Stimulated activated CD4-positive, alpha-beta T cell treated with anti-CD3 and anti-CD28 coated beads, TNF-alpha, amount 100 ng/mL, for 48 hours (primary cell): ENCODE measurements at places on chromosomes 2 and 18.

GRCh38 chr2:17879137-17879912 lies 858 bp downstream of the KCNS3 start:
- no peak for DNase-seq

- DNase-seq, result no peak
Measured at GRCh38 chr18:74108460-74108859, 39.2 kb downstream of the FBXO15 start.

- DNase-seq, result no peak
Measured at GRCh38 chr2:127618551-127619202, 27.3 kb upstream of the GPR17 start.

- DNase-seq, result no peak
Measured at GRCh38 chr2:38751596-38752410, 642 bp upstream of the SRSF7 start.

DNA sequence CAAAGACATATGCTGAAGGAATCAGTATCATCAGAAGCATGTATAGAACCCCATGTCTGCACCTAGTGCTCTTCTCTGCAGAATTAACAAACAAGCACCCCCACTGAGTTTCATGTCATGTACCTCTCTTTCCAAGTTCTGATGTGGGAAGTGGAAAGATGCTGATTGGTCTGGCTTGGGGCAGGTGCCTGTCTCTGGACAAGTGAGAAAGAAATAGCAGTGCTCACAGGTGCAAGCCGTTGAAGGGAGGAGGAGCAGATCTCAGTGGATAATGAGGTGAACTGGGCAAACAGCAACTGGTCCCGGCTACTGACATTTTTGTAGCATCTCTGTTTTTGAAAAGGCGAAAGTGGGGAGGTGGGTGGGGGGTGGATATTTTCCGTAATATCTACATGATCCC lies 17.5 kb upstream of the ACVR1 start:
- DNase-seq, result no peak

DNA sequence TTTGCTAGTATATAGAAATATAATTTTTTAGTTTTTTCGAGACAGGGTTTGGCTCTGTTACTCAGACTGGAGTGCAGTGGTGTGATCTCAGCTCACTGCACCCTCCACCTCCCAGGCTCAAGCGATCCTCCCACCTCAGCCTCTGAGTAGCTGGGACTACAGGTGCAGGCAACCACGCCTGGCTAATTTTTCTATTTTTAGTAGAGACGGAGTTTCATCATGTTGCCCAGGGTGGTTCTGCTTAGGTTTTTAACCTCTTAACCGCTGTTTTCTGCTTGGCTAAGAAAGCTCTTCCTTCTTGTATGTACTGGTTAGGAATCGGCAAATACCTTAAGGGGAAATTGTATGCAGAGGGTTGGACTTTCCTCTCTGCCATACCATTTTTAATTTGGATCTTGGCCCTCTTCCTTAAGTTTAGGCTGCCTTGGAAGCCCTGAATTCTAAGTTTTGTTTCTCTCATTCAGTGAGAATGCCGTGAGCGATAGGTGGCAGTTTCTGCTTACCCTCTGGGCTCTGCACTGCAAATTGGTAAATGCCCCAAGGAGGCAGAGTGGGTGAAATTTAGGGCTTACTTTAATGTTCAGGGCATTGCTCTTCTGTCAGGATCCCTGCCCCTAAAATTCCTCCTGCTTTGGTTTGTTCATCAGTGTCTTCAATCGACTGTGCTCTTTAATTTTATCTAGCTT lies 32.3 kb downstream of the EML6 start:
- DNase-seq, result no peak

GRCh38 chr18:33781429-33781828 lies 203.4 kb downstream of the ASXL3 start:
- DNase-seq, result no peak

DNA sequence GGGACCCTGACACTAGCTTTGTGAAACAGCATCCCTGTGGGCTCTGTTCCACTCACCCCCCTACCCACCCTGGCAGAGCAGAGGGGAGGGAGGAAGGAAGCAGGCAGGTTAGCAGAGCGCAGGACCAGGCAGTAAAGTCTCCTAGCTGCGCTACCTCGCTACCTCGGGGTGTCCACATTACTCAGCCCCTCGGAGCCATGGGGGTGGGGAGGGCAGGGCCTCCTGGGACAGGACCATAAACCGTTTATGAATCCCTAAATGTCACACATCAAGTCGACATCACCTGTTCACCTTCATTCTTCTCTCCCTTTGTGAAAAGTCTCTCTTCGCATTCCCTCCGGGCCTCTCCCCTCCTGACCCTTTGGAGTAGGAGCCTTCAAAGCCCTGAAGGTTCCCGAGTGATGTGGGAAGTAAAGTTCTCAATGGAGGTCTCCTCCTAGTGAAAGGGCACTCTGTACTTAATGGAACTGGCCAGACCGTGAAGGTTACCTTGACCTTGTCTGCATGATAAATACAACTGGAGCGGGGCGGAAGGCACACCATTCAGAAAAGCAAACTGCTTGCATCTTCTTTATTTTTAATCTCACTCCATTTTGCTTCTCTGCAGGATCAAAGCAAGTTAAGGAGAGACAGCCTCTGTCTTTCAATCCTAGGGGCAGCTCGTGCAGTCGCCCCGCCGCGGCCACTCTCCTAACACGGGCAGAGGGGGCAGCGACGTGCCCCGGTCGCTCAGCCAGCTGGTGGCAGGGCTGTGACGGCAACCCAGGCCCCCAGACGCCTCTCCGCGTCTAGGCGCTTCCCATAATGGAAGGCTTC lies 23.7 kb upstream of the SMAD7 start:
- no peak for DNase-seq

- DNase-seq, result no peak
Measured at GRCh38 chr2:158599609-158600008, 142.9 kb downstream of the PKP4 start.

DNA sequence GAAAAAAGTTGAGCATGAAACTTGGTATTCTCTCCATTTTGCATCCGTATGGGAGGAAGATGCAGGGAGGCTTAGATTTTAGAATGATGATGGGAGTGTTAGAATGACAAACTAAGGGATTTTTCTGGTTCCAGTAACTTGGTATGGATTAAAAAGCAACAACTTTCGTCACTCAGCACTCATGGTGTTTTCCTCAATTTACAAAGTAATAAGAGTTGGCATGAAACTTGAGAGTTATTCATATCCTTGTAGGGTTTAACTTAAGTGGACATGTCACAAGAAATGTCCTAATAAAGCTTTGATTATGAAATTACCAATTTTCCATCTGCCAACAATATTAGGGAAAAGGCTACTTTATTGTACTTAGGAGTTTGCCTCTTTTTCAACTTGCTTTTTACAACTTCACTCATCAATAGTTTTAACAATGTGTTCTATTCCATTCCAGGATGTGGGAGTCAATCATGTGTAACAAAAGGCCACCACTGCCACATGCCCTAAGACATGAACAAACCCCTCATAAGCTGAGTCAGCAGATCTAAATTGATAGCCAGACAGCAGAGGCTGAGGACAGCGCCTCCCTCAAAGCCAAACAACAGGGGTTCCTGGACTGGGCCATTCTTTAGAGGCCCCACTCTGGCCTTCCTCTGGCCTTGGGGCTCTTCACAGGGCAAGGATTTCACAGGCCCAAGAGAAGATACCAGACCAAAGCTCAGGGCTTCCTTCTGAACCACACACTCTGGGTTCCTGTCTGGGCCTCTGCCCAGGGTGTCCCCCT lies 265.8 kb downstream of the TNS1 start:
- no peak for DNase-seq

DNA sequence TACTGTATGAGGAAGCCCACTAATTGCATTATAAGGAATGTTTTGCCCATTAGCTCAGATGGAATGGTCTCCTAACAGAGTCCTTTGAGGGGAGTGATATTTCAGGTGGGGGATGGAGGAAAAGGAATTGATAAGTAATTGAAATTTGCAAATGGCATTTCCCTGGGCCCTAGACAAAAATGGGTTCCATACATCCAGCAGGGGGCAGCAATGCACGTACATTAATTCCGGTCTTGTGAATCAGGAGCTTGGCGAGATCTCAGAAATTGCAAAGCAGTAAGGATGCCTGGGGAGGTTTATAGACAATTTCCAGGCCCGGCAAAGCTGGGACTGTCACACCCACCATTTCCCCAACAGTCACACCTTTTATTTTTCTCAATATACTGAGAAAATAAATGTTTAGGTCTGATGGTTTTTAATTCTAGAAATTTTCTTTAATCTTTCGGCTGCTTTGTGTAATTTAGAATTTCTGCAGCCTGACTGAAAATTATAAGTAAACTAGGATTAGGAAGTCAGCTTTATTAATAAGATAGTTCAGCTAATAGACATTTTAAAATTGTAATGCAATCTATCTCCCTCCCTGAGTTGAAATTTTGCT lies 122.8 kb downstream of the LYPD1 start:
- peak; percentile 16 for DNase-seq

DNA sequence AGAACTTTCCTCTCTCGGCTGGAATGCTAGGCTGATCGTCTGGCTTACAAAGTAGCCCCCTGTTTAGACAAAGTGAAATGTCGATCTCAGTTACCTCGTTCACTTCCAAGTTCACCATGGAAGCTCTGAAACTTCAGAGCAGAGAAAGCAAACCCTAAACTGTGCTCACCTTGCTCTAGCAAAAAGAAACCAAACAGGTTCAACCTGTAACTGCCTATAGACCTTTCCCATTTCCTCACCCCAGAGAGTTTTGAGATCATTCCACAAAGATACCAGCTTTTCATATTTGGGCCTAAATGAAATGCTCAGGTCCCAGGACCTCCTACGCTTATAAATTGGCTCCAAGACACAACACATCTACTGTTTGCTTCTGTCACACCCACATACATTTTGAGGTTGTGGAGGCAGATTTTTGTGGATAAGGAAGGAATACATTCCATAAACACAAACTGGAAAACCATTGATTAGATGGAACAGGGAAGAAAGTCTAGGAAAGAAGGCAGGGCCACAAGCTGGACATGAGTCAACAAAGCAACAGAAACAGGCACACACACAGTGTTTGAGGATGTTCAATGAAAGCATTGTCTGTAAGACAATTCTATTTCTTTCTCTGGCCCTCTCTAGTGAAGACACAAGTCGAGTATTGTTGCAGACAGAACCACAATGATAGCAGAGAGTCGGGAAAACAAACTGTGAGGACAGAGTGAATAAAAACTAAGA lies 52.8 kb upstream of the TGIF1 start:
- no peak for DNase-seq

GRCh38 chr2:10377052-10377746 lies 70.9 kb downstream of the ODC1 start:
- no peak for DNase-seq

GRCh38 chr2:100070078-100070477 lies 72.3 kb downstream of the AFF3 start:
- no peak for DNase-seq

GRCh38 chr2:17757321-17757720 lies 3.4 kb downstream of the GEN1 start:
- DNase-seq, result no peak

DNA sequence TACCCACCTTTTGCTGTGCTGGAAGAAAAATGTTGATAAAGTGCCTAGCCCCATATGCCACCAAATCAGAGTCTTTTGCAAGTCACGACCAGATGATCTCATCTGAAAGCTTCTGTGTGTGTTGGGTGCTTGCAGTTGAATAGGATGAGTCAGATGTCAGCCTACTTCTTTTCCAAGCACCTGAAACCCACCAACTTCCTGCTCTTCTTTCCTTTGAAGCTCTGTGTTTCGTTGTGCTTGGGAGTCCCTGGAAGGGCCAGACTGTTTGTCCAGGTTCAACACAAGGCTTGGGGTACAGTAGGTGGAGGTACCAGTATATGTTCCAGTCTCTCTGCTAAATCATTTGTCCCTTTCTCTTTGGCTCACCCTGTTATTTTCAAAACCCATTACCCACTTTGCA lies 36.8 kb upstream of the LCLAT1 start:
- no peak for DNase-seq

- DNase-seq, result no peak
Measured at GRCh38 chr2:1620081-1620480, 124.2 kb downstream of the PXDN start.

GRCh38 chr18:824179-824578 lies 12.1 kb upstream of the YES1 start:
- no peak for DNase-seq

DNA sequence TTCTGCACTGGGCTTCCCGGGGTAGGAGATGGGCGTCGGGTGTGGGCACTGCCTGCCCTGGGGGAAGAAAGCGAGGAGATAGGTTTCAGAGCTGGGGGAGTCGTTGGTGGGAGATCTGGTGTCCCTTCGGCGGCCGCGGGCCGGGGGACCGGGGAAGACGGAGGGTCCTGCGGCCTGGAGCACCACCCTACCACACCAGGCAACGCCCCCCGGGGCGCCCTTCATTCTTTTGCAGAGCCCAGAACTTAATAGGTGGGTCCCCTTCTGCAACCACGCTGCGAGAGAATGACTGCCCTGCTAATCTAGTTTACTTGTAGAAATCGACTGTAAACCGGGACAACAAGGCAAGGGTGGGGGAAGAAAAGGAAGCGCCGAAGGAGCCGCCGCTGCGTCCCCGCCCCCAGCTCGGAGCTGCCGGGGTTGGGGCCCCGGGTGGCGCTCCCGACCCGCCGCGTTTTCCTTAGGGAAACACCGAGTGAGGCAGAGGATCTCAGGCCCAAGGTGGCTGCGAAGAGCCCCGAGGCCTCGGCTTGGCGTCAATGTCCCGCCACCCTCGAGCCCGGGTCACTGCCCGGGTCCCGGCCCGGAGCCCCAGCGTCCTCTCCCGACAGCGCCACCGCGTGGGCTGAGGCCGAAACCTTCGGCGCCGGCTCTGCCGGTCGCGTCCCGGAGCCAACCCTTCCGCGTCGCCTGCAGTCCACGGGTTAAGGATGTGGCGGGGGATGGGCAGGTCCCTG lies 5.4 kb upstream of the SATB2 start:
- DNase-seq, result no peak

- no peak for DNase-seq
Measured at GRCh38 chr2:225113371-225114015, 71.2 kb upstream of the DOCK10 start.

GRCh38 chr2:230717600-230717999 lies 5.0 kb downstream of the CAB39 start:
- no peak for DNase-seq

- DNase-seq, result no peak
Measured at GRCh38 chr2:227370092-227370491, 9.0 kb downstream of the TM4SF20 start.

DNA sequence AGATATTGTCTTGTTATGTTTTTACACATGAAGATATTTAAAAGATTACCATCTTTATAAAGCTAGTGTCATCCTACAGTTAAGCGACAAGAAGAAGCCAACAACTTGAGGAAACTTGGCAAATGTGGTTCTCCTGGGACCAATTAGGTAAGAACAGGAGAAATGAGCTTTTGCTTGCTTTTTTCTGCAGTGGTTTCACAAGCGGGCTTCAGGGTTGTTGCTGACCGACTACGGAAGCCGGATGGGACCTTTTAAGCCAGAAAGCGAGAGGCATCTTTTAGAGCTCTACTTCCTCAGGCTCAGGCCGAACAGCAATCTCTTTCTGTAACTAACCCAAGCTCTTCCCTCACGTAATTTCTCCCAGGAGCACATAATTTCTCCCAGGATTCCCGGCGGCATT lies 256.5 kb downstream of the CNTNAP5 start:
- no peak for DNase-seq

- no peak for DNase-seq
Measured at GRCh38 chr2:191315365-191315752, 70.2 kb downstream of the MYO1B start.

- no peak for DNase-seq
Measured at GRCh38 chr2:210839450-210839849, 283.1 kb downstream of the CPS1 start.

- DNase-seq, result no peak
Measured at GRCh38 chr18:23992089-23992940, 22.2 kb upstream of the TTC39C start.

GRCh38 chr18:10010611-10011015 lies 96.8 kb downstream of the VAPA start:
- DNase-seq, result no peak

GRCh38 chr18:49966090-49966489 lies 152.8 kb upstream of the ACAA2 start:
- DNase-seq, result no peak

- DNase-seq, result no peak
Measured at GRCh38 chr2:182062329-182062972, 76.8 kb downstream of the PPP1R1C start.
